ENCODE measurements at places on chromosomes 6 and 20.
A peak's percentile ranks its signal among the peaks of the same experiment; 100 is the strongest.

- DNase-seq, result no peak
Observed at GRCh38 chr6:168417679-168418557, 23.1 kb upstream of the SMOC2 start.

- peak; percentile 38 for DNase-seq
Observed at GRCh38 chr6:164252948-164253347, 838.4 kb downstream of the QKI start.

GRCh38 chr6:118896339-118897136, 2.6 kb downstream of the ASF1A start:
- no peak for DNase-seq

DNA sequence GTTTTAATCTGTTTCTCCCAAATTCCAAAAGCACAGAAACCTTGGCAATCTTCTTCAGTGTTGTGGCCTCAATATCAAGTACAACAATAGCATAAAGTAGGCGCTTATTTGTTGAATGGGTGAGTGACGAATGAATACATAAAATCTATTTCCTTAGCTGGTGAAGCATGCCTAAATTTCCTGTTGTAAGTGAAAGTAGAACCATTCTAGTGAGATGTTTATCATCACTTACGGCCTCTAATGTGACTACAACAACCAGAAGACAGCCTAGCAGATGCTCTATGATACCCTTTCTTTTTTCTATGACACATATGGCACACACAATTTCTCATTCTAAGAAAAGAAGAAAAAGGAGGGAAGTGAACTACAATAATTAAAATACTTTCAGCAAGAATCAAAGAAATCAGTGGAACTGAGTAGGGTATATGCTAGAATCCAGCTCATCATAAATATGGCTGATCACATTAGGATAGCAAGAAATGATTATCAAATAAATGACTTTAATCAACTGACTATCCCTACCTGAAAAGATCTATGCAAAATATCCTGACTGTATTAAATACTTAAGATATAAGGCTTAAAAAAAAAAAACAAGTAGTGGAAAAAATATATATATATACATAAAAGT, 67.4 kb downstream of the BTBD9 start:
- DNase-seq, result no peak

- no peak for DNase-seq
Observed at GRCh38 chr6:40585651-40586269, 1.4 kb downstream of the LRFN2 start.

- DNase-seq, result no peak
Observed at GRCh38 chr6:1347161-1347560, 35.3 kb downstream of the FOXQ1 start.

DNA sequence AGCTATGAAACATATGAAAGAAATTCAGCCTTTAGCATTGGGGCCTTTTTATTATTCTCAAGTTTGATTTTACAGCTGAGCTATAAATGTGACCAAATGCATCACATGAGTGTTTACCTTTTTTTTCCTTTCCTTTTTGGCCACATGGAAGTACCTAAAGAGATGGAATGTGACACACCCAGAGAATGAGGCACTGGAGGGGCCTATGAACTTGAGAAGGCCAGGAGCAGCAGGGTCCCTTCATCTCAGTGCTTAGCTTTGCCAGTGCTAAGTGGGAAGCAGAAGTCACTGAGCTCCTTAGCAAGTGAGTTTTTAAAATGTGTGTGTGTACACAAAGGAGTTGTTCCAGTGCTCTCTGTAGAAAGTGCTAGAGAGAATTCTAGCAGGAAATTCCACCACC, 44.7 kb downstream of the RREB1 start:
- no peak for DNase-seq

DNA sequence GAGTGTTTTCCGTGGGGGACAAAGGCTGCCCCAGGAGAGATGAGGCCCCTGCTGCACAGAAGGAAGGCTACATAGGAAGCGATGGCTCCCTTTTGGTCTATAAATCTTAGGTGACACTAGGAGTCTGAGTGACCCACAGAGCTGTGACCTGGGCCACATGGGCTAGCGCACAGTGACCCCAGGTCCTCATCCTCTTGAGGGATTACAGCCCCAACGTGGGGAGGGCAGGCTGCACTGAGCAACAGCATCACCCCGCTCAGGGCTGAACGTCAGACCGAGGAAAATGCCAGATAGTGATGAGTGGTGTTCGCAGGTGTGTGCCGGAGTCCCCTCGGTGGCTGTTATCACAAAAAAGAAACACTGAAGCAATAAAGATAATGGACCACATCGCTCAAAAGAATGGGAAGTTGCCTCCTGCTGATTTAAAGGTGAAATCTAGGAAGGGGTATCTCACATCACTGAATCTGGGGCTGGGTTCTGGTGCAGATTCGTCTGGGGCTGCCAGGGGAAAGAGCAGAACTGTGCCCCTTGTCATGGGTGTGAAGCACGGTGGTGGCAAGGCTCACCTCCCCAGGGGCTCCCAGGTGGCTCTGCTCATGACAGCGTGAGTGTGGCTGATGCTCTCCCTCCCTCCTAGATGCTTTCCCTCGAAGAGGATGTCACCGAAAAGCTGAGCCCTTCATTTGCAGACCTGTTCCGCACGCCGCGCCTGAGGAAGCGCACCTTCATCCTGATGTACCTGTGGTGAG, 14.5 kb downstream of the SLC22A1 start:
- no peak for DNase-seq

GRCh38 chr6:118804091-118804490, 89.9 kb upstream of the ASF1A start:
- DNase-seq, result no peak

DNA sequence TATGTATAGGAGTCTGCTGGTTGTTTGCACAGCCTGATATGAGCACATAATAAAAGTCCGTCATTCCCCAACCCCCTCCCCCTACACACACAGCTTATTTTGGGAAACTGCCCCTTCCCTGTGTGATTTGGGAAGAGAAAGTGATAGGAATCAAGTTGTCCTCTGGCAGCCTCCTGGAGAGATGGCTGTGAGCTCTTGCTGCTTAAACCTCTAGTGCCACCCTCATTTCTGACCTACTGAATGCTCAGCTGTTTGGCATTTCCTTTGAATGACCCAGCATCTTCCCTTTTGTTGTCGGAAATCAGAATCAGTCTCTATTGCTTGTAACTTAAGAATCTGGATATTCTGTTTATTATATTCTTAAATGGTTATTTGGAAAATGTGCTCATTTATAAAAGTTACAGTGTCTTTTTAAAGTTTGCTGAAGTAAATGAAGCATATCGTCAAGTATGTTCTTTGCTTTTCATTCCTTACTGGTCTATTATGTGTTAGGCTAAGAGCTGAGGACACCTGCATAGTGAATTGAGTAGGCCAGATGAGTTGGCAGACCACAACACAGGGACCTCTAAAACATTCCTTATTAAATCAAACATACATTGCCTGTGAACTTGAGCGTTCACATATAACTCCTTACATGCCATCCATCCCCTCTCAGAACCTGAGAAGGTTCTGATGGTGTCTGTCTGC, 5.5 kb downstream of the RWDD2A start:
- no peak for DNase-seq

- no peak for DNase-seq
Observed at GRCh38 chr6:37587866-37588734, 88.4 kb upstream of the CCDC167 start.

DNA sequence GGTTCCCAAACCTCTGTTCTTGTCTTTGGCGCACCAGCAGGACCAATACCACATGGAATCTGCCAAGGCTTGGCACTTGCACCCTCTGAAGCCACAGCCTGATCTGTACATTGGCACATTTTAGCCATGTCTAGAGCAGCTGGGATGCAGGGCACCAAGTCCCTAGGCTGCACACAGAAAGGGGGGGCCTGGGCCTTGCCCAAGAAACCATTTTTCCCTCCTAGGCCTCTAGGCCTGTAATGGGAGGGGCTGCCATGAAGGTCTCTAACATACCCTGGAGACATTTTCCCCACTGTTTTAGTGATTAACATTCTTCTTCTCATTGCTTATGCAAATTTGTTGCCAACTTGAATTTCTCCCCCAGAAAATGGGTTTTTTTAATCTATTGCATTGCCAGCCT, 5.4 kb upstream of the FAM120B start:
- DNase-seq, result no peak

DNA sequence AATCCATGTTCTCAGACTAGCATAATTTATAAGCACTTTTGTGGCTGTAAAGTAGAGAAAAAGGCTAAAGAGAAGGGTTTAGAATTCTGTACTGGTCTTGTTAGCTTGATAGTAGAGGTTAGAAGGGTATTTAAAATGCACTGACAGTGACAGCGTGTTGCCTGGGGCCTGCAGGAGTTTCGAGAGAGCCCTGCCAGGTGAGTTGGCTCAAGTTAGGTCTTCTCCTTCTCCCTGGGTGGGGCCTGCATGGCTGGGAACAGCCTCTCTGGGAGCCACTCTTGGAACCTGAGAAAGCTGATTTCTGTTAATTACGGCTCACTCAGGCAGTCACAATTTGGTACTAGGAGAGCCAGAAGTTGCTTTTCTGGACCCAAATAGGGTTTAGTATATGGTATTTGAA, 103.7 kb downstream of the ARID1B start:
- DNase-seq, result no peak

DNA sequence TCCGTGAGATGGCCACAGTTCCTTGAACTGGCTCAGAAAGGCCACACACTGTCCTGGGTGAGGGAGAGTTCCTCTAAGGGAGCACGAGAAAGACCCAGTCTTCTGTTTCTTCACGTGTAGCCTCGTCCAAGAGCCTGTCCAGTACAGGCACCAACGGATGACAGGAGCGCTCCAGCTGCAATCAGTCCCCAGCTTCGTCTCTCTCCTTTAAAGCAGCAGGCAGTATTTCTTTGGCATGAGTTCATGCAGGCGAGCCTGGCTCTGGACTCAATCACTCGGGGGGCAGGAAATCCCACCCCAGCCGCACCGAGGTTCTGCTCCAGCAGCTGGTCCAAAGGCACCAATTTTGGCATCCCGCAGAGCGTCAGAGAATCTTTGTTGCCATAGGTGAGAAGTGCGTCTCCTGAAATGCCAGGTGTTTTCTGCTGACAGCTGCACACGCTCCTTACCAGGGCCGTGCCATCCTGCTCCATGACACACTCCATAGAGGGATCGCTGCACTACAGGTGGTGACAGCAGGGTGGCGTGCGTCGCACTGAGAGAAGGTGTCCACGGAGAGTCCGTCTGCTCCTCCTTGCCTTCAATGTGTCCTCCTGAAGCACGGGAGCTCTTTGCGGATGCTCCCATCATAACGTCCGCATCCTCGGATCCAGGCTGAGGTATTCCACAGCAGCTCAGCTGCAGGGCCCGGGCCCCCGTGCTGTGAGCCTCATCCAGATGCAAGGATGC, 59.6 kb upstream of the AFDN start:
- no peak for DNase-seq

DNA sequence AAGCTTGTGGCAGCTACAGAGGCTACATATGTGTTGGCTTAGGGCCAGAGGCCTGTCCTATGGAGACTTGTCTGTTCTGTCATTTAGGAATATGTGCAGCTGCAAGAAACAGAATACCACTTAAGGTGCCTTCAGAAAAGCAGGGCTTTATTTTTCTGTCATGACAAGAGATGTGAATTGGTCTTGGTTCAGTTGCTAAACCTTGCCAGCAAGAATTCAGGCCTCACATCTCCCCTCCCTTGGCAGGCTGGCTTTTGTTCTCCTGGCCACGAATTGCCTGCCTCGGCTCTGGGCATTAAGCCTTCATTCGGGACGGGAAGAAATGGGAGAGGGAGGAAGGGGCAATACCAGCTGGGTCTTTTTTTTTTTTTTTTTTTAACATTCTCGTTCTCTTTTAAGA, 82.4 kb upstream of the TGM3 start:
- DNase-seq, result no peak

DNA sequence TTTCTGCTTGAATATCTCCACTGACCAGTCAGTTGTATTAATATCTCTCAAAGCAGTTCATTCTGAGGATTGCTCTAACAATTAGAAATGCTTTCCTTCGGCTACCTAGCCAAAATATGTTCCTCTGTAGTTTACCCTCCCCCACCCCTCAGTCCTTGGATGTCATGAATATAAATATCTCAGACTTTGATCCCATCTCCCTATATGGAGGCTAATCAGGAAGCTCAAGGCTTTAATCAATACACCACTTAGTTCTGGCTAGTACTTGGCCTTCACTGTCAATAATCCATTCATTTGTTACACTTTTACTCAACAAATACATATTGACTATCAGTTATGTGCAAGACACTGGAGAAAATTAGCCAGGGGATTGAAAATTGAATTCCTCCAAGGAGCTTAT, 60.1 kb downstream of the CLIC5 start:
- no peak for DNase-seq

- DNase-seq, result no peak
Observed at GRCh38 chr6:91781946-91782345, 1195.1 kb upstream of the MAP3K7 start.

GRCh38 chr20:49207076-49207475, 12.1 kb upstream of the DDX27 start:
- DNase-seq, result no peak

DNA sequence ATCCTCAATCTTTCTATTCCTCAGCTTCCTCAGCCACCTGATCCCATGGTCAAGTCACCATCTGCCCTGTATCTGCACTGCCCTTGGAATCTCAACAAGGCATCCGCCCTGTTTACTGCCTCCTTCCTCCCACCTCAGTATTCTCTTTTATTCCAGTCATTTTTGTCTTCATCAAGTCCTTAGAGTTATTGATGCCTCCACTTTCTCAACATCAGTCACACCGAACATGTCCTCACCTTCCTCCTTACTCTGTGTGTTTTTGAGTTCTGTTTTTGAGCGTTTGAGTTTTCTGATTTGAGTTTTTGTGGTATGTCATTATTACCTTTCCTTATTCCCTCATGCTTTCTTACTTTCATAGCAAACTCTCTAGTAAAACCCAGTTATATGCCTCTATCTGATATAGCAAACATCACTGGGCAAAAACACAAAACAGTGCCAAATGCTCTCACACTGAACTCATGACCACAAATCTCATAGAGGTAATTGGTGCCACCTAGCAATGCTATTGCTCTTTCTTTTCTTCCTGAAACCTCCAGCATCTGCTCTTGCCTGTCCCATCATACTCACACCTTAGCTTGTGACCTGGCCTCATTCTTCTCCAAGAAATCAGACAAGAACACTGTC, 11.8 kb upstream of the GNRH2 start:
- DNase-seq, result no peak

- no peak for DNase-seq
Observed at GRCh38 chr6:4574007-4574406, 202.2 kb upstream of the CDYL start.

DNA sequence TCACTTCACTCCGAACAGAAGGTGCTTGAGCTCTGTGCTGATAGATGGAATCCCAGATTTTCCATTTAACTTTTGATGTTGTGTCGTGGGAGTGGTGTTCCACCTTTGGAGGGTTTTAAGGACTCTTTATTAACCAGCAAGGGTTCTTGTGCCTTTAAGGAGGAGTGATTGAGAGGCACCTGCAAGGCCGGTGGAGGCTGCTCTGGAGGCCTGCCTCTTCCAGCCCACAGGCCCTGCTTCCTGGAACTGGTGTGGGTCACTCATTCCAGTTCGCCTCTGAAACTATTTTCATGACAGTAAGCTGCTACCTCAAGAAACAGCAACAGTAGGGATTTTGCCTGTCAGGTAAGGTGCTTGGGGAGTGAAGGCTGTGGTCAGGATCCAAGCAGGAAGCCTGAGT, 58.8 kb upstream of the APCDD1L start:
- no peak for DNase-seq

- no peak for DNase-seq
Observed at GRCh38 chr6:89372506-89372901, 20.0 kb upstream of the UBE2J1 start.

GRCh38 chr6:70563530-70563929, 3.2 kb upstream of the SDHAF4 start:
- no peak for DNase-seq
